ENCODE measurements at places on chromosomes 4 and X. TPM values are rescaled to one million over a fixed set of nuclear protein-coding genes. Genes with fewer than 3 reads are reported as not detected.
A peak's percentile ranks its signal among the peaks of the same experiment; 100 is the strongest.

DNA sequence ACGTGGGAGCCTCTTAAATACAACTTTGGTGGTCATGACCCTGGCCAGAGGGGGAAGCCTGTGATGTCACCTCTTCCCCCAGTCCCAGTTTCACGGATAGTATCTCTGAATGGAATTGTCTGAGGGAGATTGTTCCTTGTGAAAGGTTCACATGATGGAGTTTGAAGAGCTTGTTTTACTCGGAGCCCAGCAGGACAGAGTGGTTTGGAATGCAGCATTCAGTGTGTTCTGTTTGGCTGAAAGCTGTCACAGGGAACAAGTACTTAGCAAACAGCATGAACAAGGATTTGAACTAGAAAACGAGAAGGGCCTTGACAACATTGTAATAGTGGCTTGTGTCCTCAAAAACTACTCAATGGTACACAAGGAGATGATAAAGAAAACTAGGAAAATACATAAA lies 133.9 kb upstream of the CXorf66 start:
- DNase-seq: no peak
- H3K36me3 ChIP-seq: no peaks in the 10 kb centered on the region
- no peak overlapping the region for H3K4me3 ChIP-seq
- no peaks in the 10 kb centered on the region for H3K27me3 ChIP-seq

Gene CYBB
- total RNA-seq: 5.5 TPM

GRCh38 chr4:36326476-36327029 lies 45.1 kb downstream of the DTHD1 start:
- H3K27ac ChIP-seq: no peak overlapping the region
- no peak overlapping the region for H3K4me3 ChIP-seq
- no peak for DNase-seq
- H3K4me1 ChIP-seq: no peaks in the 10 kb centered on the region
- H3K36me3 ChIP-seq: no peaks in the 10 kb centered on the region

Gene ADH7
- total RNA-seq: not detected

DNA sequence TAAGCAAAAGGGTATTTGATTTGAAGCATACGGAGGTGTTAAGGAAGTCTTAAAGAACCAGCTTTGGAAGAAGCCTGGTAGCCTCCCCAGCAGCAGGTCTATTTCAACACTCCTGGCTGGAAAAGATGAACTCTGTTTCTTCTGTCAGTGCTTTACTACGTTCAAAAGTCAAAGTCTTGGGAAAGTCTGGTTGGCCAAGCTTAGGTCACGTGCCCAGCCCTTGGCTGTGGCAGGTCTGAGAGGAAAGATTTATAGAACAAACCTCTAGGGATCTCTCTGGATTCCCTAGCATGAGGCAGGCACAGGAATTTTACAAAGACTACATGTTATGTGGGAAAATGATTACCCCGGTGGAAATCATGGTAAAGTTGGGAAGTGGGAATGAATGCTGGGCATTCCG lies 8.6 kb upstream of the ARHGAP10 start:
- H3K4me3 ChIP-seq: no peak overlapping the region
- H3K27ac ChIP-seq: no peak overlapping the region
- H3K4me1 ChIP-seq: no peaks in the 10 kb centered on the region
- DNase-seq: no peak
- no peaks in the 10 kb centered on the region for H3K36me3 ChIP-seq

Gene TMPRSS11F
- not detected for total RNA-seq

DNA sequence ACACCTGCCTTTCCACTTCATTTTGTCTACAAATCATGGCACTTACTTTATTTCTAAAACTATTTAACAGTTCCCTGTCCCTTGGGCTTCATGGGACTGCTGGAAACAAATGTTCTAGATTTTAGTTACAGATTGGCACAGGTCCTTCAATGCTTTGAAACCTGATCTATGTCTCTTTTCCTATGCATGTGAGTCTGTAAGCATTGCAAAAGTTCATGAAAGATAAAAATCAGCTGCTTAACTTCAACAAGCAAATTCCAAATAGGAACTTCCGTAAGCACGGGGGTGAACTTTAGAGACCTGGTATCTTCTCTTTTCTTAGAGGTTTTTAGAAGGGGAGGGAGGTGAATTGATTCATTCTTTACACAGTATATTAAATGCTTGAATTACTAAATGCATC lies 9.5 kb downstream of the LGI2 start:
- no peak for DNase-seq
- no peak overlapping the region for H3K4me3 ChIP-seq
- no peak overlapping the region for H3K27ac ChIP-seq
- H3K4me1 ChIP-seq: no peaks in the 10 kb centered on the region

- no peak for DNase-seq
- no peak overlapping the region for H3K4me3 ChIP-seq
- H3K4me1 ChIP-seq: no peaks in the 10 kb centered on the region
- H3K27me3 ChIP-seq: no peaks in the 10 kb centered on the region
- no peak overlapping the region for H3K27ac ChIP-seq
Measured at GRCh38 chrX:133726211-133726630, 259.2 kb downstream of the GPC3 start.

Gene SLC9B1
- total RNA-seq: not detected

Gene PPEF2
- total RNA-seq: not detected

- no peak overlapping the region for H3K27ac ChIP-seq
- no peaks in the 10 kb centered on the region for H3K36me3 ChIP-seq
- no peak for DNase-seq
- no peaks in the 10 kb centered on the region for H3K27me3 ChIP-seq
- H3K4me3 ChIP-seq: no peak overlapping the region
Measured at GRCh38 chrX:150873616-150874015, 24.9 kb downstream of the CD99L2 start.

- no peaks in the 10 kb centered on the region for H3K36me3 ChIP-seq
- H3K27ac ChIP-seq: no peak overlapping the region
- H3K4me3 ChIP-seq: no peak overlapping the region
- H3K27me3 ChIP-seq: no peaks in the 10 kb centered on the region
- no peaks in the 10 kb centered on the region for H3K4me1 ChIP-seq
Measured at GRCh38 chrX:627510-627981, 3.0 kb upstream of the SHOX start.

Gene SULT1E1
- total RNA-seq: 8.3 TPM

Gene HOPX
- 2.7 TPM for total RNA-seq

Gene TMSB15A
- total RNA-seq: not detected

Gene HTN3
- not detected for total RNA-seq

GRCh38 chr4:164937576-164938270 lies 39.7 kb downstream of the TRIM61 start:
- H3K4me3 ChIP-seq: no peak overlapping the region
- no peaks in the 10 kb centered on the region for H3K4me1 ChIP-seq
- DNase-seq: no peak
- H3K36me3 ChIP-seq: no peaks in the 10 kb centered on the region
- H3K27me3 ChIP-seq: no peaks in the 10 kb centered on the region

Gene MGST2
- 67.5 TPM for total RNA-seq

GRCh38 chrX:18448416-18448815 lies 23.0 kb downstream of the CDKL5 start:
- H3K27ac ChIP-seq: no peak overlapping the region
- H3K36me3 ChIP-seq: no peaks in the 10 kb centered on the region

Gene LGI2
- 0.40 TPM for total RNA-seq

Gene ATXN3L
- total RNA-seq: not detected

GRCh38 chr4:137543198-137543597 lies 10.9 kb upstream of the PCDH18 start:
- DNase-seq: no peak
- H3K4me3 ChIP-seq: no peak overlapping the region
- H3K27ac ChIP-seq: peak overlapping the region; percentile 15
- no peaks in the 10 kb centered on the region for H3K27me3 ChIP-seq
- H3K36me3 ChIP-seq: no peaks in the 10 kb centered on the region

Gene CXCL6
- total RNA-seq: not detected

DNA sequence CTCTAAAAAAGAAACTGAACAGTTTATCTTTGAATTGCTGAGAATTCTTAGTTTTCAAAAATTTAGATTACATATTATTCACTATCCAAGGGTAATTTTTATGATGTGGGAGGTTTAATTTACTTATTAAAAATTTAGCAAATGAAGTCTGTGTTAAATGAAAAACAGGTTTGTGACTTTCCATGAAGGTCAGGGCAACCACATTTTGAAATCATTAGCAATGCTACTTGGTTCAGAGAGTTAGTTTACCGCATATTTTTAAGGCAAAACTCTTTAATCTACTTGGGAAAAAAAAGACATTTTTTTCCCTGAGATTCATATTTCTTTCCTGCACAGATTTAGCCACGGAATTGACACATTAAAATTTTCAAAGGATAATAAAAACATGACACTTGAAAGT lies 37.3 kb upstream of the PRSS12 start:
- no peaks in the 10 kb centered on the region for H3K36me3 ChIP-seq
- no peak overlapping the region for H3K4me3 ChIP-seq
- no peak overlapping the region for H3K27ac ChIP-seq
- no peak for DNase-seq
- H3K4me1 ChIP-seq: no peaks in the 10 kb centered on the region

- H3K27me3 ChIP-seq: no peaks in the 10 kb centered on the region
- no peak for DNase-seq
- H3K4me3 ChIP-seq: no peak overlapping the region
- H3K36me3 ChIP-seq: no peaks in the 10 kb centered on the region
Measured at GRCh38 chrX:139971394-139971749, 6.1 kb upstream of the CXorf66 start.

- no peak overlapping the region for H3K4me3 ChIP-seq
- no peaks in the 10 kb centered on the region for H3K4me1 ChIP-seq
- H3K27me3 ChIP-seq: no peaks in the 10 kb centered on the region
- DNase-seq: no peak
Measured at GRCh38 chr4:132488555-132488954, 660.5 kb upstream of the PCDH10 start.

GRCh38 chr4:127783955-127784770 lies 2.0 kb downstream of the HSPA4L start:
- no peak overlapping the region for H3K4me3 ChIP-seq
- H3K27me3 ChIP-seq: no peaks in the 10 kb centered on the region
- H3K4me1 ChIP-seq: no peaks in the 10 kb centered on the region
- no peaks in the 10 kb centered on the region for H3K36me3 ChIP-seq
- no peak for DNase-seq

GRCh38 chr4:26067035-26067434 lies 153.0 kb downstream of the SMIM20 start:
- H3K4me1 ChIP-seq: no peaks in the 10 kb centered on the region
- no peaks in the 10 kb centered on the region for H3K27me3 ChIP-seq
- no peak for DNase-seq
- no peak overlapping the region for H3K27ac ChIP-seq

DNA sequence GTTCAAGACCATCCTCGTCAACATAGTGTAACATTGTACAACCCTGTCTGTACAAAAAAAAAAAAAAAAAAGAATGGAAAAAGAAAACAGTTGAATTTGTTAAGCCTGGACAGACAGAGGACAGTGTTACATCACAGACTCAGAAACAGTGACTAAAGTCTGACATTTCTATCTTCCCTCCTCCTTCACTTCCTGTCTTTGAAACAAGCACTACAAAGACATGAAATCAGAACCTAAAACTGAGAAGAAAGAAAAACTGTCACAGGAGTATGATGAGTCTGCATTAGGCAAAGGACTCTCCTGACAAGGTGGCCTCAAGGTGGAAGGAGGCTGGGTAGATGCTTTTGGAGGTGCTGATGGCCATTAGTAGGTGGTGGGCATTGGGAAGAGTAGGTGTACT lies 126.7 kb downstream of the RBM47 start:
- no peak overlapping the region for H3K4me3 ChIP-seq
- DNase-seq: no peak
- H3K4me1 ChIP-seq: no peaks in the 10 kb centered on the region
- no peak overlapping the region for H3K27ac ChIP-seq
- no peaks in the 10 kb centered on the region for H3K36me3 ChIP-seq
- H3K27me3 ChIP-seq: no peaks in the 10 kb centered on the region

DNA sequence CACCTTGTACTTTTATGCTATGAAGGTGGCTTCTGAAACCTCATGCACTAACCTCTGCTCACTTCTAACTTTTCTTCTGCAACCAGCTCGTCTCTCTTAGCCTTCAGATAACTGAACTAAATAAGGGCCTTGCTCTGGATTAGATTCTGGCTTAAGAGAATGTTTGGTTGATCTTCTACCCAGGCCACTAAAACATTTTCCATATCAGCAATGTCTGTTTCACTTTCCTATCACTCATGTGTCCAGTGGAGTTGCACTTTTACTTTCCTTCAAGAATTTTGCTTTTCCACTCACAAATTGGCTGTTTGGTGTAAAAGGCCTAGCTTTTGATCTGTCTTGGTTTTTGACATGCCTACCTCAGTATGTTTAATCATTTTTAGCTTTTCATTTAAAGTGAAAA lies 105.8 kb downstream of the KCTD8 start:
- no peaks in the 10 kb centered on the region for H3K36me3 ChIP-seq
- no peaks in the 10 kb centered on the region for H3K27me3 ChIP-seq
- no peak for DNase-seq

GRCh38 chr4:45931154-45931553 lies 192.7 kb downstream of the GABRG1 start:
- DNase-seq: no peak
- H3K36me3 ChIP-seq: no peaks in the 10 kb centered on the region
- no peaks in the 10 kb centered on the region for H3K4me1 ChIP-seq
- no peak overlapping the region for H3K4me3 ChIP-seq
- no peaks in the 10 kb centered on the region for H3K27me3 ChIP-seq

GRCh38 chr4:41125558-41126311 lies 88.6 kb downstream of the APBB2 start:
- H3K36me3 ChIP-seq: no peaks in the 10 kb centered on the region
- H3K4me3 ChIP-seq: no peak overlapping the region
- no peak overlapping the region for H3K27ac ChIP-seq
- no peaks in the 10 kb centered on the region for H3K27me3 ChIP-seq

DNA sequence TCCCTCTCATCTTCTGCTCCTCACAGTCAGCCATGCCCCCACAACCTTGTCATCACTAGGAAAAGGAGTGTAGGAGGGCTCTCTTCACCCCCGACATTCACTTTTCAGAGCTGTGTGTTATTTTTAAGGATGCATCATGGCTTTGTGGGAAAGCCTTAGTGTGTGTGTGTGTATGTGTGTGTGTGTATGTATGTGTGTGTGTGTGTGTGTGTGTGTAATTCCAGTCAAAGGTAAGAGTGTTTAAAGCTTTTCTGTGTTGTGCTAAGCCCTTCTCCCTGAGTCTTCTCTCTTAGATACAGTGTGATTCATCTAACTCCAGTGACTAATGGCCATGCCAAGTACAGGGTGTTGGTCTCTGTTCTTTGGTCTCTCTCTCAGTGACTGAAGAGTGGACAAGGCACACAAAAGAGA lies 76.6 kb downstream of the CHIC2 start:
- no peak for DNase-seq
- H3K27ac ChIP-seq: no peak overlapping the region
- no peaks in the 10 kb centered on the region for H3K27me3 ChIP-seq

DNA sequence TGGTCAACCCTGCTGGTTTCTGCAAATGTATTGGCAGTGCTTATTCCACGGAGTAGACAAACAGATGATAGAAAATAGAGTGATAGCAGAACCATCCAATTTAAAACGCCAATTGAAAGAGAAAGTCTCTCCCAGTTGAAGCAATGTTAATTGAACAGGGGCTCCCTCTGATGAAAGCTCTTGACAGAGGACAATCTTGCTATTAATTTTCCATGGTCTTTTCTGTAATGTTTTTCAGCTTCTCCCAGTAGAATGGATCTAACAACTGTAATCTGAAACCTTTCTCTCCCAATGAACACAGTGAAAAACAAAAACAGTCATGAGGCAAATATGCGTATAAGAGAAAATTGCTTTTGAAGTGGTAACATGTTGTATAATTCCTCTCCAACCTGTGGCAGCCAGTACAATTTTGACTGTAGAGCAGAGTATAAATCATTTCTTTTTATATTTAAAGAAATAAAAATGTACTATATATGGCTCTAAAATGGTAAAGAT lies 225.1 kb upstream of the GALNTL6 start:
- H3K4me3 ChIP-seq: no peak overlapping the region
- H3K27me3 ChIP-seq: no peaks in the 10 kb centered on the region
- H3K36me3 ChIP-seq: no peaks in the 10 kb centered on the region
- H3K27ac ChIP-seq: no peak overlapping the region
- H3K4me1 ChIP-seq: no peaks in the 10 kb centered on the region
- DNase-seq: no peak

Gene TMEM154
- 56.9 TPM for total RNA-seq

Gene XG
- total RNA-seq: 0.40 TPM

Measured in Peyer's patch (tissue), 4 donors.